ENCODE measurements at places on chromosomes 11 and 22. TPM values are rescaled to one million over a fixed set of nuclear protein-coding genes. Genes with fewer than 3 reads are reported as not detected.

DNA sequence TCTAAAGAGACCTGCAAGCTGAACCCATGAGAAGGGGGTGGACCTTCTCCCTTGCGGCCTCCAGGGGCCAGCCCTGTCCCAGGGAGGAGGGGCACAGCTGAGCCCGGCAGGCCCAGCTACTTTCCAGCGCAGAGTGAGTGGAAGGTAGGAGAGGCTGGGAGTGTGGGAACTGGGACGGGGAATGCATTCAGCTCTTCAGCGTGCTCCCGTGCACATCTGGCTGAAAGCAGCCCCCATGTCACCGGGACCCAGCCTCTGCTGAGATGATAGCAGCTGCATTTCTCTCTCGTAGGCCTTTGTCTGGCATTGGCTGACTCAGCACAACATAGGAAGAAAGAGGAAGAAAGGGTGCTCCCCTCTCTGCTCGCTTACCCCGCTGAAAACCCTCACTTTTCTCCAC is 951.5 kb downstream of the TBC1D22A start:
- no peak for DNase-seq

MS4A12 gene
- not detected for total RNA-seq

GRCh38 chr11:122451911-122452310 is 203.6 kb upstream of the UBASH3B start:
- DNase-seq, result no peak

CENATAC gene
- 13.5 TPM for total RNA-seq

DNA sequence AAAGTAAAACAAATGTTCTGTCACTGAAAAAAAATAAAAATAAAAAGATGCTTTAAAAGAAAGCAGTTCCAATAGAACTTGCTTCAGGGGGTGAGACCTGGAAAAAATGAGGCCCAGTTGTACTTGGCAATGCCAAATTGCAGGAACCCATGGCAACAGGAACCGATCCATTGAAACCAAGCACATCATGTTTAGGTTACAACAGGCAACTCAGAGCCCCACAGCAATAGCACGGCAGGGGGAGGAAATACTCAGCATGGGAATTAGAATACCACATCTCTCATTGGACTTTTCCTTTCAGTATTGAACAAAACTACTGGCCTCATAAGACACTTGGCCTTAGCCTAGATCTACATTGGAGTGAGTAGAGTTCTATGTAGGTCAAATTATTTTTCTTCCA is 84.3 kb downstream of the MSANTD4 start:
- DNase-seq, result no peak

GRCh38 chr22:38570779-38571364 is 889 bp upstream of the DMC1 start:
- DNase-seq, result peak; percentile 29

WBP2NL gene
- not detected for total RNA-seq

DNA sequence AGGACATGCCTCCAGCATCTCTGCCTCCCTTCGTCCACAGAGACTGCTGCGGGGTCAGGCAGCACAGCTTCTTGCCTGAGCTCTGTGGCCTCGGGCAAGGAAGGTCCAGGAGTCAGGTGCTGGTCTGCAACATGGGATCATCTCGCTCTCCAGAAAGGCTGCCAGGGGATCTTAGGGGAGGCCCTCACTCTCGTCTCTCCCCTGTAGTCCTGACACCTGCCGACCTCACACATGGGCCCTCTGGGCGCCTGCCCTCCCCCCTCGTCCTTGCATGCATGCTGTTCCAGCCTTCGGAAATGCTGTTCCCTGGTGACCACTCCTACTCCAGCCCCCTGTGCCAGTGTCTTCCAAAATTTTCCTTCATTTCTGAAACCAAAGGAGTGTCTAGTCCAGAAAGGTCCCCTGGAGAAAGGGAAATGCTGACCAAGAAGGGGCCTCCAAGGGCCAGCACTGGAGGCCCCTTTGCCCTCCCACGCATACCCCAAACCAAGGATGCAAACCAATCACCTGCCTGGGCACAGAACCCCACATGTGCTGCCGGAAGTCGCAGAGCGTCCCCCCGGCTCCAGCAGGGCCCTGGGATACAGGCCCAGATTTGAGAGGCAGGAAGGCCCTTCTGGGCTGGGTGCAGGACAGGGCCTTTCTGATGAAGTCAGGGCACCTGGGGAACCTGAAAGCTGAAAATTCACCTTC is 41.0 kb downstream of the IGF2 start:
- no peak for DNase-seq

GRCh38 chr11:72618803-72619202 is 55.4 kb downstream of the PDE2A start:
- no peak for DNase-seq
